ENCODE measurements at places on chromosomes 4 and X.

GRCh38 chr4:38818441-38818976 is 13.9 kb upstream of the TLR1 start:
- DNase-seq: no peak

DNA sequence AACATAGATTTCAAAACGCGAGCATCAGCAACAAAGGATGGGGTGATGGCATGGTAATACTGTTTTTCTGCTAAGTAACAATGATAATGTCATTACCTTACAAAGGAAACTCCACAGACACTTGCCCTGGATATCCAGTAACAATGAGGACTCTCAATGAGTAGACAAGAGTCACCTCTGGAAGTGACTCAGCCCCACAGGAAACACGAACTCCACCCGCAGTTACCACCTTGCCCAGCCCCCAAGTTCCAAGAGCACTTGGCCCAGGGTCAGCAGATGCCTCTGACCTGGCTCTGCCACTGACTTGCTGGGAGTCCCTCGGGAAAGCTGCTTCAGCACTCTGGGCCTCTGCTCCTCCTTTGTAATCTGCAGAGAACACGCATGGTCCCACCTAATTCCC is 110.3 kb upstream of the MAP3K15 start:
- DNase-seq: no peak

GRCh38 chr4:158122501-158122900 is 50.3 kb downstream of the GASK1B start:
- peak; percentile 16 for DNase-seq

DNA sequence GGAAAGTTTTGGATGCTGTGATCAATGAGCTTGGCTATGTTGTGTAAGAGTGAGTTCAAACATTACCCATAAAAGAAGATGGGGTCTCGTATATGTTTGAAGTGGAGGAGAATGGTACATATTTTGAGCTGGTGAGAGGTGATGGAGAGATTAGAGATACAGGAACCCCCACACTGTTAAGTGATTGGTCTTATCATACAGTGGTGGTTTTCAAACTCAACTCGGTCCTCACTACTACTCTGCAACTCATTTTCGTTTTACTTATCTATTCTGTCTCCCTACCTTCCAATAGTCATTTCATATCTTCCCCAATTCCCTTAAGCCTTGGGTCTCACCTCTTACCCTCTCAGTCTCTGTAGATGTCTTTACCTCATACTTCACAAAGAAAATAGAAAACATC is 16.4 kb upstream of the TNIP3 start:
- DNase-seq: no peak

DNA sequence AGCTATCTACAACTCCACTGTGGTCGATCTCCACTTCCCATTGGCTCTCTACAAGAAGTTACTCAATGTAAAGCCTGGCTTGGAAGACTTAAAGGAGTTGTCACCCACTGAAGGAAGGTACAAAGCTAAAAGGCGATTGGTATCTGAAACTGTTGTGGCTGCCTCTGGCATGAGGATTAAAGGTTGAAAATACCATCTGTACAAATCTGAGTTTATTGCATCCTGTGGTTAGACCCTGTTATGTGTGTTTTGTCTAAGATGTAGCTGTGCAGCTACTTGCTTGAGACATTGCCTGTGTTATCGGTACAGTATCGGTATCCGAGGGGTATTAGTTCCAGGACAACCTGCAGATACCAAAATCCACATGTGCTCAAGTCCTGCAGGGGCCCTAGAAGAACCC is 16.4 kb downstream of the NAP1L5 start:
- DNase-seq: no peak

GRCh38 chr4:77347351-77347966 is 190.5 kb downstream of the CCNG2 start:
- DNase-seq: no peak

- no peak for DNase-seq
Measured at GRCh38 chr4:52892880-52893279, 30.8 kb downstream of the RASL11B start.

DNA sequence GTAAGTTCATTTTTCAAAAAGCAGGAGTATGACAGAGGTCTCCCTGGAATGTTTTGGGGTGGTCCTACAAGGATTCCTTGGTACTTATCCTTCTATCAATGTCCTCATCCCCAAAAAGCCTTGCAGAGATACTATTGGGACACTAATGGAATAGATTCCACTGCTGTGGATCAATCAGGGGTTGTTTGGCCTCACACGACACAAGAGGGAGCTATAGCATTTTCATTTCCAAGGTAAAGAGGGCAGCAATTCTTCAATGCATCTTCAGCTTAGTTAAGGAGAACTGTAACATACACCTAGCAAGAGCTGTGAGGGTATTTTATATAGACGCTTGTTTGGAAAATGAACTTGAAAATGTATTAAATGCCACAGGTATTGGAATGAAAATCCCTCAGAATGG is 50.9 kb downstream of the USP26 start:
- DNase-seq: no peak

DNA sequence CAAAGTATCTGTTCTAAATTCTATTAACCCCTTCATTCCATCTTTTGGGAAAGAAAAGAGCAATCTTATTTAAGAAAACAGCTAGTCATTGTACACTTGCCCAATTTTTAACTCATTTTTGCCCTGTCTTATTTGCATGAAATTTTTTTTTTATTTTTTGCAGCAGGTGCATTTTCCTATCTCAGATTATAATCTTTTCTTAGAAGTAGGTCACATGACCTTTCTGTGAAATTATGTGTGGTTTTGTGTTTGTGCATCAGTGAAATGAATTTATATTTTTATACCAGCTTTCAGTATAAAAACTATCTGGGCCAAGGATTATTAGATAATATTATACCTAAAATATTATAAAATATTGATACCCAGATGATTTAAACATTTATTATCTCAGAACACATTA is 145.6 kb downstream of the INPP4B start:
- DNase-seq: no peak

DNA sequence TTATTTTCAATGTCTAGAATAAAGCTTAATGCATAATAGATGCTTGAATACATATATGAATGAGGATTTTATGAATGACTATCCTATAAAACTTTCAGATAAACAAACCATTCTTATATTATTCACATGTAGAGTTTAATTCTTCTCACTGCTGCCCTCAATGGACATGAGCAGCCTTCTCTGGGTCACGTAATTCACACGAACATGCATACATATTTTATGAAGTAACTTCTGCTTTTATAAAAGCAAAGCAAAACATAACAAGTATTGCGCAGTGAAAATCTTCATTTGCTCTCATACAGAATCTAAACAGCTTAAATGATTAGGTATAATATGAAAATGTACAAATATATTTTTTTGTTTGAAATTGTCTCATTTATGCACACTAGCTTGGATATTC is 116.7 kb downstream of the TMA16 start:
- no peak for DNase-seq

GRCh38 chrX:134469486-134469885 is 9.5 kb downstream of the HPRT1 start:
- peak; percentile 44 for DNase-seq

All from fibroblast of pulmonary artery (primary cell).